ENCODE measurements at places on chromosomes 12 and 14.
A peak's percentile ranks its signal among the peaks of the same experiment; 100 is the strongest.

DNA sequence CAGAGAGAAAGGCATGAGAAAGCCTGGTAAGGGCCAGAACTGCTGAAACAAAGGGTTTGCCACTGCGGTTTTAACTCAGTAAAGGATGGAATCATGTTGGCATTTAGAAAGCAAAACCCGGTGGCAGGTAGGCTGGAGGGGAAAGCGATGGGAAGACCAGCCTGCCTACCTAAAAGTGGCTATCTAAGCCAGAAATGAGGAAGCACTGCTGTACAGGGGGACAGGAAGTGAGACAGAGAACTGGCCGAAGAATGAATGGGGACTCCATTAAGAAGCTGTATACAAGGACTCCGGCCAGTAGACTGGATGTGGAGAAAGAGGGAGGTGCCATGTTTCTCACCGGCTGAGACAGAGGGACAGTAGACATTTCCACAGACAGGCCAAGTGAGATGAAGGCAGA lies 48.2 kb downstream of the PPM1H start:
- DNase-seq: no peak

GRCh38 chr12:50248411-50248810 lies 34.9 kb downstream of the LIMA1 start:
- no peak for DNase-seq

DNA sequence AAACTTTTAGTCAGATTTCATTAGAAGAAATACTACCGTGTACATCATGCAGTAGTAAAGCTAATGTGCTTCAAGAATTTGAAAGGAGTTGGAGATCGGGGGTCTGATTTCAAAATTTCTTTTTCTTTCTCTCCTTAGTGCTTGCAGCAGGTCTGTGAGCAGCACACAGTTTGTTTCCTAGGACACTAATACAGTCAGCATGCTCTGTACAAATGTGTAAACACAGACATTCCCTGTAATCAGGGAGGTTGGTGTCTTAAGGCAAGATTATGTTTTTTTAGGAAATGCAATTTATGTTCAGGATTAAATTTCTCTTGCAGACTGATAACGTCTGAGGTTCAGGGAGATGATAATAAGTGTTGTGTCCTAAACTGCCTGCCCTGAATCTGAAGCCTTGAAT lies 142.7 kb downstream of the ALX1 start:
- no peak for DNase-seq

GRCh38 chr12:26971963-26972362 lies 33.7 kb downstream of the FGFR1OP2 start:
- DNase-seq: no peak

DNA sequence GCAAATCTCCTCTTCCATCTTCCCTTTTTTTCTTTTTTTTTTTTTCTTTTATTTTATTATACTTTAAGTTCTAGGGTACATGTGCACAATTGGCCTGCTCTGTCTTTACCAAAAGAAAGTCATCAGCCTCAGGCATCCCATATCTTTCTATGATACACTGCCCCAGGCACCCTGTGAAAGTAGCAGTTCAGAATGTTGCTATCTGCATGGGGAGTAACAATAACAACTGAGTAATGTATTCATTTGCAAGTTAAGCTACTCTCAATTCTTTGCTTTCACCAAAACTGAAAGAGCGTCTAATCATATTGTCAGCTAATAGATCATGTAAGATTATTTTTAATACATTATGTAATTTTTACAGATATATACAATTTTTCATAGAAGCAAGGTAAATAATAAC lies 13.5 kb upstream of the GCH1 start:
- no peak for DNase-seq

GRCh38 chr14:65128096-65128495 lies 25.8 kb upstream of the MAX start:
- DNase-seq: no peak

DNA sequence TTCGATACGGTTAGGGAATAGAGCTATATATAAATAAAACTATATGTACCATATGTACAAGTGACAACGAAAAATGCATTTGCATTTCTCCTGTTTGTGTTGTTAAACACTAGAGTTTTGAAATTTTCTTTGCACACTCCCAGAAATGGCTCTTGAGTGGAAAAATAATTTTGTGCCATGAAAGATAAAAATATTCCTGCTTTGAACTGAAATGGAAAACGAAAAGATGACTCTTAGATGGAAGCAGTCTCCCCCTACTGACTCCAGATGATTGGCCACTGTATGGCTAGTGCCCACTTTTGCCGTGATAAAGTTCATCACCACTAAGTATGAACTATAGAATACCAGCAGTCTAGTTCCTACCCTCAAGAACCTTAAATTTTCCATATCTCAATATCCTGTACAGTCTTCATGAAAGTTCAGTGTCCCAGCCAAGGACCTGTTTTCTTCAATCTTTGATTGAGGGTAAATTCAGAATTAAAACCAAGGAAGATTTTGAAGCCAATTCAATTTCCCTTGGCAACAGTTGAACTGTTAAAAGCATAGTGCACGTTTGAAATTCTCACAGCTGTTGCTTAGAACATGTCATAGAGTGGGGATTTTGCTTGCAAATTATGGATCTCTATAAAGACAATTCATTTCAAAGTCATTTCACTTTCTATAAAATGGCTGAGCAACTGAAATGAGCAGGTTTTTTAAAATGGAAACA lies 1.6 kb upstream of the PPP2R5E start:
- DNase-seq: peak; percentile 26

DNA sequence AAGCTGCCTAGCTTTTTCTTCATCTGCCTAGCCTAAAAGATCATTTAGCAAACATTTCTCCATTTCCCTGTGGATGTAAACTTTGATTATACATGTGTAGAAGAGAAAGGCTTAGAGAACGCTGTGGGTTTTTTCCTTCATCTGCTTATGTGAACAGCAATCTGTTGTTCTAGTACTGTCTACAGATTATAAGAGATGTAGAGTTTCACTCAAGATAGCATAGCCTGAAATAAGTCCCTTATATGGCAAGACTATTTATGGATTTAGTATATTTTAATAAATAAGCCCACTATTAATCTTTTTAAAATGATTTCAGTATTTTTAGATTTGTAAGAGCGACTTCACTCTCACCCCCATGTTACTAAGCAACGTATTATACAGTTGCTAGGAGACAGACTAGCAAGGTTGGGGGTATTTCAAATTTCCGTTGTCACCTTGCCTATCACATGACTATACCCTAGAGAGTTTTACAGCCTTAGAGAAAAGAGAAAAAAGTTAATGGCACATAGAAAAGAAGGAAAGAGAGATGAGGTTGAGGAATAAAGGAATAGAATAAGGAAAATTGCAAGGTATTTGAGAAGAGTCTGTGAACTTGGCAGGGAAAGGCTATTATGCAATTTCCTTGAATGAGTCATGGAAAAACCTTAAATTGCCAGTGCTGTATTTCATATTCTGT lies 12.2 kb upstream of the TUBA1A start:
- DNase-seq: peak; percentile 90

DNA sequence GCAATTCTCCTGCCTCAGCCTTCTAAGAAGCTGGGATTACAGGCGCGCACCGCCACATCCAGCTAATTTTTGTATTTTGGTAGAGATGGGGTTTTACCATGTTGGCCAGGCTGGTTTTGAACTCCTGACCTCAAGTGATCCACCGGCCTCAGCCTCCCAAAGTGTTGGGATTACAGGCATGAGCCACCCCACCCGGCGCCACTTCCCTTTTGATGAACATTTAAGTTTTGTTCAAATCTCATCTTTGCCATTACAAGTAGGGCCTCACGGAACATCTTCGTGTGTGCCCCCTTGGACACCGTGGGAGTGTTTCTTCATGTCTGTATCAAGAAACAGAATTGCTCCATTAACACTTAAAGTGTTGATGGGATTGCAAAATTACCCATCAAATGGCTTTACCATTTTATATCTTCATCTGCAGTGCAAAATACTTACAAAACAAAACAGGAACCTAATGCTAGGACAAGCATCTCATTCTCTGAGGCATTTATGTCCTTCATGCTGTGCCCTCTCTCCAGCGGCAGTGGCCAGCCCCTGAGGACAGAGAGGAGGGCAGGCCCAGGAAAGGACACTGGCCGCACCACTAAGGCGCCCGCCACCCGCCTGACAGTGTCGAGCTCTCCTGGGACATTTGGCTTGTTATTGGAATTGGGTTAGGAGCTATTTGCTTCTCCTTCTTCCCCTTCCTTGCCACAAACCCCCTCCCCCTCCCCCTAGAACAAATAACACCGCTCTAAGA lies 61.7 kb downstream of the RFX4 start:
- DNase-seq: no peak
